NCI-H2029 (cell line): ENCODE measurements at places on chromosomes 6 and 20.

GRCh38 chr6:14060971-14061370, 56.6 kb upstream of the CD83 start:
- DNase-seq: peak; percentile 27

- no peak for DNase-seq
Measured at GRCh38 chr6:99434702-99435530, 9.8 kb upstream of the PNISR start.

DNA sequence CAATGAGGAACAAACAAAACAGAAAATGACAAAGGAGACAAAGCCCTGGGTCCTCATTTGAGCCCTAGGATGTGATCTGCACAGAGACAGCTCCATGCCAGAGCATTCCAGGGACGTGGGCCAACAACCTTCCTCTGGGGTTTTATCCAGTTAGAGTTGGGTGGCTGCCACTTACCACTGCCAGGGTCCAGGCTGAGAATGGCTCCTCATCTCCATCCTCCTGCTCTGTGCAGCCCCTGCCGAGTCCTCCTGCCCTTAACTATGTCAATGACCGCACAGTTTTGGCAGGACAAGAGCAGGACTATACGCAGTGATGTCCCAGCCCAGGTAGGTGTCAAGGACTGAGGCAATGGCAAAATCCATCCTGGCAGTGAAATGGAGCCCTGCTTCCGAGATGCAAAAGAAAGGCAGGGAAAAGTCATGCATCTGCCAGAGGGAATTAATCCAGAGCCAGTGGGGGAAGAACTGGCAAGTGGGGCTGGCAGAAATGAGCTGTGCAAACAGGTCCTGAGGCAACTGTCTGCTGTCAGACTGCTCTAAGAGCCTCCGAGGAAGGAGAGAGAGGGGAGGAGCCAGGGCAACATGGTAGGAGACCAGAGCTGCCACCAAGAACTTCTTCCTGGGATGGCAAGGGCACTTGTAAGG, 449.4 kb downstream of the PTPRT start:
- DNase-seq: no peak

DNA sequence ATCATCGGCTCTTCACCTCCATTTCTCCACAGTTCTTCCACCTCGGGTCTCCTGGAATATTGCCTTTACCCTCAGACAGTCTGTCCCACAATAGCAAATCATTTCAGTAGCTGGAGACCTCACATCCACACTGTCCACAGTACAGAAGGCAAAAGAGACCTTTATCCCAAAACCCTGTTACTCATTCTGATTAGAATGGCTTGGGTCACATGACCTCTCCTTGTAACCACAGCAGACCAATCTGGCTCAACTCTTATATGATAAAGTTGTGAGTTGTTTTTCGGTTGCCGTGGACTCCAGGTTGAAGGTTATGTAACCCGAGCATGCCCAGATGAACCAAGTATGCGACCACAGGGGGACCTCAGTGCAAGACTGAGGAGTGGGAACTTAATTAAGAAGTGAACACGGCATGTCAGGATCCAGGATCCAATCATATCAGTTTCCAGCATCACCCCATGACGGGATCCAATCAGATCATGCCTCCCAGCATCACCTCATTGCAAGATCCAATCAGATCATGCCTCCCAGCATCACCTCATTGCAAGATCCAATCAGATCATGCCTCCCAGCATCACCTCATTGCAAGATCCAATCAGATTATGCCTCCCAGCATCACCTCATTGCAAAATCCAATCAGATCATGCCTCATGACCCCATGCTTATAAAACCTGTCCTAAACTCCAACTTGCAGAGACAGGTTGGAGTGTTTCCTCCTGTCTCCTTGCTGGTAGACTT, 68.7 kb downstream of the LY86 start:
- no peak for DNase-seq

- no peak for DNase-seq
Measured at GRCh38 chr6:156396791-156397418, 380.3 kb upstream of the ARID1B start.

GRCh38 chr20:14764511-14765369, 427.3 kb upstream of the FLRT3 start:
- DNase-seq: no peak

GRCh38 chr6:32255199-32256153, 31.6 kb upstream of the NOTCH4 start:
- no peak for DNase-seq

- no peak for DNase-seq
Measured at GRCh38 chr6:6872459-6873344, 235.1 kb upstream of the RREB1 start.
